ENCODE measurements at places on chromosomes 1 and 21.

GRCh38 chr21:44374601-44375280, 21.3 kb downstream of the TRPM2 start:
- no peak for DNase-seq

- DNase-seq = no peak
Observed at GRCh38 chr1:216690603-216691002, 32.6 kb downstream of the ESRRG start.

DNA sequence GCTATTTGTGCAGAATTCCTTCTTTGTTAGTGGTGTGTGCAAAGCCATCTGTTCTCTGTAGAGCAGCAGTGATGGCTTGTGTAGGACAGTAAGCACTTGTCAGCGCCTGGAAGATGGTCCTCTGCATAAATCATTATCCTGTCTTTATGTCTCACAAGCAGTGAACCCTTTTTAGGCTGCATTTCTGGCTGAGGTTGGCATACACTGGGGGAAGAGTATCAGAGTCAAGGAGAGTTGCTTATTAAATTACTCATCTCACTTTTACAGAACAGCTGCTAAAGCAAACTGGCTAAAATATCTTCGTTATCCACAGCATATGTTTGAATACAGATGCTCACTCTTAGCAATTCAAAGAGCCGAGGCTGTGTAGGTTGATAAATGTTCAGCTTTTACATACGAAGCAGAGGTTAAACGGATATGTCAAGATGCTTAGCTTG, 54.6 kb upstream of the NCAM2 start:
- DNase-seq = no peak

DNA sequence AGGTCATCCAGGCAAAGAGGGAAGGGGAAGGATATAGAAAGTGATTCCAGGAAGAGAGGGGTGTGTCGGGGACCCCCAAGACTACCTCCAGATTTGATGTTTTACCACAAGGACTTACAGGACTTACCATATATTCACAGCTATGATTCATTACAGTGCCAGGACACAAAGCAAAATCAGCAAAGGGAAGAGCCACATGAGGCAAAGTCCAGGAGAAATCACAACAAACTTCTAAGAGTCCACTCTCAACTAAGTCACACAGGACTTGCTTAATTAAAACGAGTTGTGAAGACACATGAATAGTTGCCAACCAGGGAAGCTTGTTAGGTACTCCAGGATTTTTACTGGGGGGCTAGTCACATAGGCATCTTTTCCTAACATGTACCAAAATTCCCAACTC, 217.3 kb downstream of the TTLL7 start:
- DNase-seq = no peak

- DNase-seq = no peak
Observed at GRCh38 chr1:189211742-189212141, 1265.9 kb downstream of the BRINP3 start.

GRCh38 chr1:169699707-169700106, 11.7 kb downstream of the SELL start:
- no peak for DNase-seq

DNA sequence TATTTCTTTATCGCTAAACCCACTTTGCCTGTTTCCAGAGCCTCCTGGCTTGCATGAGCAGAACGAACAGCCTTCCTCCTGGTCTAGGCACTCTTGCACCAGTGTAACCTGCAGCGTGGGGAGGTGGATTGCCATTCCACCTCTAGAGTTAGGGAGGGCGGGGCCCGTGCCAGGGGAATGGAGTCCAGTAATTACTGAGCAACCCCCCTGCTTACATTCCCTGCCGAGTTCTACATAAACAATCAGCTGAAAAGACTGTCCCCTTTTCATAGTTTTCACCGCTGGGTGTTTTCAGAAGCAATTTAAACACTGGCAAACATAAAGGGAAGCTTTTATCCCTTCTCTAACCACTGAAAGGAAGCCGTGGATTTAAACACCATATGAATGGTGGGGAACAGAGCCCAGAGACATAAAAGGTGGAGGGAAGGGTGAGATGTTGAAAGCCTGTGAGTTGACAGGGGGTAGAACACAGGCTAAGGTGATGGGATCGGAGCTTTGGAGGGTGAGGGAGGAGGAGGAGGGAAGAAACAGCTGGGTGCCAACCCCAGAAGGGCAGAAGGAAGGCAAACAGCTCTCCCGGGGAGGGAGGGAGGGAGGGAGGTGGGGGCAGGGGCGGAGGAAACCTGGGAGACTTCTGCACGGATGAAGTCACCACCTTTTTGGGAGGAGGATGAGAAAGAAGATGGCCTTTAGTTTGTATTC, 68.0 kb upstream of the WDR26 start:
- DNase-seq = no peak

DNA sequence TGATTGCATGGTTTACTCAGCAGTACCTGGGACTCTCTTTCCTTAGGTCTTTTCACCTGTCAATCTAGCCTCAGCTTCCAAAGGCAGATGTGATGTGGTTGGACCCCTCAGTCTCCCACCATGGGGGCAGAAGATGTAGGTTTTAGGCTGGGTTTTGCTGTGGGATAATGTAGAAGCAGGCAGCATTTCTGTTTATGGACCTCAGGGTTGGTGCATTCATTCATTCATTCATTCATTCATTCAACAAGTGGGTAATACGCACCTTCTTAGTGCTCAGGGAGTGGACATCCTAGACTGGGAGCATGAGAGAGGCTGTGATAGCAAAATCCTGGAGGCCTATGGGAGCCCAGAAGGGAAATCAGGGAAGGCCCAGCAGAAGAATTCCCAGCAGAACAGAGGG, 209.6 kb downstream of the TRABD2B start:
- DNase-seq = no peak

- DNase-seq = no peak
Observed at GRCh38 chr1:164589961-164590507, 31.1 kb downstream of the PBX1 start.

GRCh38 chr1:94819945-94820746, at the start of gene SLC44A3:
Gene SLC44A3 (plus strand): TSS chr1:94820357. CDS start chr1:94820452, 95 bp downstream.
- DNase-seq = no peak

GRCh38 chr1:207833381-207833780, 77.5 kb downstream of the CD34 start:
- no peak for DNase-seq

GRCh38 chr1:41363591-41364320, 2.5 kb downstream of the FOXO6 start:
- no peak for DNase-seq

- no peak for DNase-seq
Observed at GRCh38 chr1:207866471-207867135, 44.3 kb downstream of the CD34 start.

DNA sequence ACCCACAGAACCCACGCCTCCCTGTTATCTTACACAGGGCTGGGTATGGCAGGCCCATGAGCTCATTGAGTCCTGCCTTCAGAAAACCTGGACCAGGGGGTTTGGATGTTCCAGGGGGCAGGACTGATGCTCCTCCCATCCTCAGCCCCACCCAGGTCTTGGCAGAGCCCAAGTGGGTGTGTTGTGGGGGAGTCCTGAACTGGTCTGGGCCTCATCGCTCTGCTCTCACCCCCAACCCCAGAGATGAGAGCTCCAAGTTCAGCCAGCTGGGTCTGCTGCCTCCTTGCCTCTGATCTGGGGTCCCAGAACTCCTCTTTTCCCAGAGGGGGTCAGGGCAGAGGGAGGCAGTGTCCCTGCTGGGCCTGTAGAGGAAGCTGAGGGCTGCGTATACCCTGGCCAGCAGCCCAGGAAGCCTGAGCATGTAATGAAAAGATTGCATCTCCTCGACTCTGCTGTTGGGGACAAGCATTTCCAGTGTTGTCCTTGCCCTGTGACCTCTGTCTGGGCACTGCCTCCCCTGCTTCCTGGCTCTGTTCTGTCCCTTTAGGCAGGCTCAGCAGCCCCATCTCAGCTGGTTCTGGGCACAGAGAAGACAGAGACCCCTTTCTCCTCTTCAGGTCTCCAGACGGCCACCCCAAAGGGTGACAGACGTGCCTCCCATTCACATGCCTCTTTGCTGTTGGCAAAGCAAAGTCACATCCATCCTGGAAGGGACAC, 54.7 kb upstream of the EPS8L3 start:
- no peak for DNase-seq

- no peak for DNase-seq
Observed at GRCh38 chr21:31483146-31483545, 139.1 kb upstream of the TIAM1 start.

DNA sequence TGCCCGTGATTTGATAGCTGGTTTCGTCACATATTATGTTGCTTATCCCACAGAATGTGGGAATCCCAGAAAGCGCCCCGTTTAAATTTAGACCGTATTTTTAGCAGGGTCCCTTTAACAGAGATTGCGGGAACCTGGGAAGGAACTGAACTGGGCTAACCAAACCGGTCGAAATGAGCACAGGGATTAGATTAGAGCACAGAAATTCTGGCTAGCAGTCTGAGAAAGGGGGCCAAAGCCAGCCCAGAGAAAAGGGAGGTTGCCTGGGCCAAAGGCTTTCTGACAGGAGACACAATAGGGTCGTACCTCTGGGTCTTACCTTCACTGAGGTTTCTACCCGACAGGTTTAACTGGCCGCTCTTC, 327 bp downstream of the LRRC40 start:
- no peak for DNase-seq

GRCh38 chr1:151035167-151035566, 1.2 kb upstream of the BNIPL start:
- DNase-seq = no peak

- no peak for DNase-seq
Observed at GRCh38 chr1:208928349-208929010, 655.0 kb upstream of the CAMK1G start.

DNA sequence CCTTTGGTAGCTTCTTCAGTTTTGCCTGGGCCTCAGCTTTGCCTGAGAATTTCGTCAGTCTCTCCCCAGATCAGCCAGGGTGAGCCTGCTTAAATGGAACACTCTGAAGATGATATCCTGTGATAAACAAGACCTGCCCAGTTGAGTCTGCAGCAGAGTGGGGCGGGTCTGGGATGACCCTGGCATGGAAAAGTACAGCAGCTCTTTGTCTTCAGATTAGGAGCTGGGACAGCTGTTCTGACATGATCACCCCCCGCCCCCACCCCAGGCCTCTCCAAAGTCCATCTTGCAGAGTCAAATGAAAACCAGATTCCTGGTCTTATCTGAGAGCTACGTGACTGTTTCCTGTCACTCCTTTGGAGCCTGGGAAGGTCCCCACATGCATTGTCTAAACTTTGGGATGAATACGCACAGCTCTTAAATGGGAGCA, 2.2 kb upstream of the TMEM51 start:
- DNase-seq = no peak

- no peak for DNase-seq
Observed at GRCh38 chr1:236854605-236854983, 59.5 kb downstream of the MTR start.

GRCh38 chr1:232942413-232943294, 7.8 kb upstream of the NTPCR start:
- DNase-seq = no peak

GRCh38 chr1:204970937-204971336, 72.1 kb upstream of the CNTN2 start:
- DNase-seq = no peak

DNA sequence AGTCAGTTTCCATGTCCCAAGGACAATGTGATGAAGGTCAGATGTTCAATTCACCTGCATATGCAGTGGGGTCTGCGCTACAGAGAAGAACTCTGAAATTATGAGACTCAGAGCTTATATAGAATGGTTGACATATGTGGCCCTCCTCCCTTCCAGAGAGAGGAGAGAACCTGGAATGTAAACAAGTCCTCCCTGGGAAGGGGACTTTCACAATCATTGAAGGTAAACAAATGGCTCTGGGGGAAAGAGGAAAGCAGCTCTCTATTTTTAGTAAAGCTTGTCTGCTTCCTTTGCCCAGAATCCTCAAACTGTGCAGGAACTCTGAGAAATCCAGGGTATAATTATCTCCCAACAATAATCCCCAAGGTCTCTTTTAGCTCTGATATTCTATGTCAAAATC, 9.8 kb downstream of the OVGP1 start:
- no peak for DNase-seq

DNA sequence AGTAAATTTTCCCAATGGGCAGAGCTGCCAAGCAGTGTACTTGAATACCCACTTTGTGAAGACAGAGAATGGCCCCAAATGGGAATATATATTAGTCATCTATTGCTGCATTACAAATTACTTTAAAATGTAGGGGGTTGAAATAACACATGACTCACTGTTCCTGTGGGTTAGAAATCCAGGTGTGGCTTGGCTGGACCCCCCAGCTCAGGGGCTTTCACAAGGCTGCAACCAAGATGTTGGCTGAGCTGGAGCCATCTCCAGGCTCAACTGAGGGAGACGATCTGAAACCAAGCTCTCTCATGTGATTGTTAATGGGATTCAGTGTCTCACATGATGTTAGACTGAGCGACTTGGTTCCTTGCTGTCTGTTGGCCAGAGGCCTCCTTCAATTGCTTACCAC, 33.4 kb upstream of the ARHGAP29 start:
- DNase-seq = no peak

GRCh38 chr1:201999625-202000238, 10.7 kb upstream of the ELF3 start:
- no peak for DNase-seq

GRCh38 chr21:29342363-29342957, 43.7 kb downstream of the BACH1 start:
- DNase-seq = peak; percentile 55

GRCh38 chr21:16504281-16504680, 774.5 kb downstream of the USP25 start:
- no peak for DNase-seq

DNA sequence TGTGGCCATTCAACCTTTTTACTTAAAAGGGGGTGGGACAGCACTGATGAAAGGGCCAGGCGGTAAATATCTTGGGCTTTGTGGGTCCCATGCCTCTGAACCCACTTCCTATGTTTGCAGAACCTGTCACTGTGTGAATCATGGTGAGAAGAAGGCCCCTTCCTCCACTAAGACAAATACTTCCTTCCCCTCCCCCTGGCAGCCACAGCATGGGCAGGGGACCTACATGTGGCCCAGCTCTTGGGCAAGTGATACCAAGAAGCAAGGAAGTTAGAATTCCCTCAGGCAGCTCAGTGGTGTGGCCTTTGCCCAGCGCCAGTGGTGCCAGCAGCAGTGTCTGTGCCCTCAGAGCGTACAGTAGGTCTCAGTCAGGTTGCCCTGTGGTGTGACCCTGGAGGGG, 168.6 kb downstream of the TRIM33 start:
- DNase-seq = no peak

DNA sequence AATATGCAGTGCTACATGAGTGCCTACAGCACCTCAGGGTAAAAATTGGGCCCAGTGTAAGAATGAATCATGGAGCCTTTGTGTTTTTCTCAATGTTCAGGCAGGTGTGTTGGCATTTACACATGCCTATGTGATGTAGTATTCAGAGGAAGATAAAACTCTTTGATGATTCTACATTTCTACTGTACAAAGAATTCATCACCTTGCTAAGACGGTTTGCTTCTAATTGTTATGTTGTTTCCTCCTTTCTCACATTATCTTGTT, 867.3 kb downstream of the TTLL7 start:
- DNase-seq = no peak

All from stimulated activated CD4-positive, alpha-beta T cell treated with anti-CD3 and anti-CD28 coated beads, Interleukin-2, amount 100 ng/mL, for 48 hours (primary cell).